ENCODE measurements at places on chromosomes 3 and 15.

GRCh38 chr15:51403946-51404695, 62.7 kb downstream of the GLDN start:
- DNase-seq: no peak

DNA sequence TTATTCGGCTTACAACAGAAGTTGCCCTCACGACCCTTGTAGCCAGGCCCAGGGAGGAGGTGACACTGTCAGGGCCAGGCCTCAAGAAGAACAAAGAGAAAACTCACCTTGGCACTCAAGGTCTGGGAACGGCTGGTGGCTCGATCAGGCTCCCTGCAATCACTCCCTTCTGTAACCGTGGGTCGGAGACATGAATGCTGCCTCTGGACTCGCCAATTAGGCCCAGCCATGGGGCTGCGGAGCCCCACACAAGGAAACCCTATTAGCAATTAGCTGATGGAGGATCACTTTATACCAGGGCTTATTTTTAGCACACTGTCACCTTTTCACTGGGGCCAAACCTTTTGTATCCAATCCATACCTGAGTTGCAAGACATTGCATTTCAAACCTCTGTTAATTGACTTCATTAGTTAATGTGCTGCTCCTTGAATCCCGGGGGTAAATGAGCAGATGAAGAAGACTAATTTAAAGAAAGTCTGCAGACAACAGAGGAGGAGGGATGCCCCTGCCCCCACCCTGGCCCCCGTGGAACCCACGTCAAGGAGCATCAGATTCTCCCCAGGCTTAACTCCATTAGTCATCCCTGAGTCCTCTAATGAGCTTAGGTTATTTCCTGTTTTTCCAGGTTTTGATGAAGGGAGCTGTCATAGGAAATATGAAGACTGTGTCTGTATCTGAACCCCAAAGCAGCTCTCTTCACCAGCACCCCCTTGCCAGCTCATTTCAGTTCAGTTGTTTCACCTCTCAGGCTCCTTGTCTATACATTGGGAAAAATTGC, 255.3 kb downstream of the RORA start:
- DNase-seq: no peak

GRCh38 chr15:92011611-92012367, 158.3 kb downstream of the SLCO3A1 start:
- peak; percentile 44 for DNase-seq

GRCh38 chr3:31958701-31959152, 22.3 kb downstream of the OSBPL10 start:
- no peak for DNase-seq

DNA sequence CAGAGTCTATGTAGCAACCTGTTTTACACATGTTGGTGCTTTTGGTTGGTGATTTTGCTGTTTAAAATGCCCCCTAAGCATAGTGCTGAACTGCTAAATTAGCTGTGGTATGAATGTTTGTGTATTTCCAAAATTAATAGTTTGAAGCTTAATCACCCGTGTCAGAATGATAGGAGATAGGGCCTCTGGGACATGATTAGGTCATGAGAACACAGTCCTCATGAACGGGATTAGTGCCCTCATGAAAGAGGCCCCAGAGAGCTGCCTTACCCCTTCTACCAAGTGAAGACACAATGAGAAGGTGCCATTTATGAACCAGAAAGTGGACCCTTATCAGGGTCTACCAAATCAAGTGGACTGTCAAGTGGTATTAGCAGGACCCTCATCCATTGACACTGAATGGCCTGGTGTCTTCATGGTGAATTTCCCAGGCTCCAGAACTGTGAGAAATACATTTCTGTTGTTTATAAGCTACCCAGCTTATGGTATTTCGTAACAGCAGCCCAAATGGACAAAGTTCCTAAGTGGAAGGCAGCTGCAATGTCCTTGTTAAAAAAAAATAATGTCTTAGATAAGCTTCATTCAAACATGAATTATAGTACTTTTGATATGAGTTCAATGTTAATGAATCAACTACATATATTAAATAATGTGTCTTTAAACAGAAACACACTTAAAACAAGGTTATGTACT, 37.7 kb upstream of the FRMD4B start:
- DNase-seq: no peak

- DNase-seq: no peak
These were observed 200.7 kb downstream of the NAALADL2 start for GRCh38 chr3:175059788-175060187.

- no peak for DNase-seq
These were observed 481.3 kb downstream of the NAALADL2 start for GRCh38 chr3:175340338-175341015.

Data from ACHN (cell line).